ENCODE measurements at places on chromosomes 6 and 20.

GRCh38 chr6:156780102-156780641, 3.0 kb downstream of the ARID1B start:
- no peak for DNase-seq

GRCh38 chr6:108946695-108947094, 98.5 kb downstream of the ARMC2 start:
- DNase-seq: no peak

- no peak for DNase-seq
Measured at GRCh38 chr6:14291331-14291730, 173.8 kb downstream of the CD83 start.

- DNase-seq: no peak
Measured at GRCh38 chr6:12113190-12113577, 101.1 kb downstream of the HIVEP1 start.

- no peak for DNase-seq
Measured at GRCh38 chr6:128595544-128595943, 75.1 kb upstream of the PTPRK start.

- DNase-seq: no peak
Measured at GRCh38 chr6:77678048-77678447, 25.2 kb downstream of the MEI4 start.

DNA sequence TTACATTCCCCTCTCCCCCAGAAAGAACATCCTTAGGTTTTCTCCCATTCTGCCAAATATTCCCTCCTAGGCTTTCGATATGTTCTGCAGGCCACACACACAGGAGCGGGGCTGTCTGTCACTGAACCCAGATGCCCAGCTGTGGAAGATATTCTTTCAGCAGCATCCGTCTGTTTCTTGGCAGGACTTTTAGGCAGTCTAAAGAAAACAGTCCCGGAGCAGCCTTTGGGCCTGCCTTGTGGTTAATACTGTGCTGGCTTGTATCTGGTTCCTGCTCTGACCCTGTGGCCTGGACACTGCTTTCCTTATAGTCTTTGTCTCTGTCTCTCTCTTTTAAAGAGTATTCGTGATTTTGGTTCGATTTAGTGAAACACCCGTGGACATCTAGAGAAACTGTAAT, 94.6 kb upstream of the SUPT3H start:
- no peak for DNase-seq

GRCh38 chr6:15166121-15166520, 79.7 kb upstream of the JARID2 start:
- no peak for DNase-seq

DNA sequence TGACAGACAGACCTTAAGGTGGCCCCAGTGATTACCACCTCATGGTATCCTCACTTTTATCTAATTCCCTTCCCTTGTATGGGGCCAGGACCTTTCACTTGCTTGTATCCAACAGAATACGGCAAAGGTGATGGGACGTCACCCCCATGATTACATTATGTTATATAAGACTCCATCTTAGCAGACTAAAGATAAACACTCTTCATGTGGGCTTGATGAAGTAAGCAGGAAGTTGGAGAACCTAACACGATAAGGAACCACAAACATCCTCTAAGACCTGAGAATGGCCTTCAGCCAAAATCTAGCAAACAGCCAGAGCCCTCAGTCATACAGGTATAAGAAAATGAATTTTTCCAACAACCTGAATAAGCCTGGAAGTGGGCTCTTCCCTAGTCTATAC, 8.0 kb downstream of the SLC17A3 start:
- no peak for DNase-seq

DNA sequence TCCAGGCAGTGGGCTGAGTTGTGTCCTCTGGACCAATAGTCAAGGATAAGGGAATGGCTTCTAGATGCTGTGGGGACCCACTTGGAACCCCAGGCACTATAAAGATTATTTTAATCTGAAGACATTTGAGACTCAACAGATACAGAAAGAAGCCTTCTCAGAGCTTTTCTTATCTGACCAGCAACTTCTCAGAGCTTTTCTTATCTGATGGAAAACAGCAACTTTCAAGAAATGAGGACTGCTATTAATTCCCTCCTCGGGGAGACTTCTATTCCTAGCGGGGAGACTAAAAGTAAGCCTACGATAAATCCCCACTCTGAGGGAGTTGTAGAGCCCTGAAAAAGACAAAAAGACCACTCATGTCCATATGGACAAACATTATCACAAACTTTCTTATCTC, 160.5 kb downstream of the RNASET2 start:
- DNase-seq: no peak

GRCh38 chr6:6803180-6803977, 214.9 kb downstream of the LY86 start:
- DNase-seq: no peak

- no peak for DNase-seq
Measured at GRCh38 chr20:57317789-57318371, 11.7 kb upstream of the SPO11 start.

GRCh38 chr20:38645980-38646858, 44.6 kb downstream of the ARHGAP40 start:
- peak; percentile 86 for DNase-seq

DNA sequence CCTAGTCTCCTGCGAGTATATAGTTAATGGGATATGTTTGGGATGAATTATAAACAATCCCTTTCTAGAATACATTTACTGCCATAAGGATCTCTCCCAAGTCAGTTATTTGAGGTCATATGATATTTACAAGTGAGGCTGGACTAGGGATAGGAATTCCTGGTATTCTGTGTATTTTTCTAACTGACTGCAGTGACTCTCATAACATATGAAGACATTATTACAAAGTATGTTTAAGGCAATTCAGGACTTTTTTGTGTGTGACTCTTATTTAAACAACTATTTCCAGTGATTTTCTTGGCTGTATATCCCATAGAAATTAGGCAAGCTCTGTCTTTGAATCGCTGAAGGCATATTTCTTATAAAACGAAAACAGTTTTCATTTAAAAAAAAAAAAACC, 18.4 kb upstream of the TNFAIP3 start:
- no peak for DNase-seq

DNA sequence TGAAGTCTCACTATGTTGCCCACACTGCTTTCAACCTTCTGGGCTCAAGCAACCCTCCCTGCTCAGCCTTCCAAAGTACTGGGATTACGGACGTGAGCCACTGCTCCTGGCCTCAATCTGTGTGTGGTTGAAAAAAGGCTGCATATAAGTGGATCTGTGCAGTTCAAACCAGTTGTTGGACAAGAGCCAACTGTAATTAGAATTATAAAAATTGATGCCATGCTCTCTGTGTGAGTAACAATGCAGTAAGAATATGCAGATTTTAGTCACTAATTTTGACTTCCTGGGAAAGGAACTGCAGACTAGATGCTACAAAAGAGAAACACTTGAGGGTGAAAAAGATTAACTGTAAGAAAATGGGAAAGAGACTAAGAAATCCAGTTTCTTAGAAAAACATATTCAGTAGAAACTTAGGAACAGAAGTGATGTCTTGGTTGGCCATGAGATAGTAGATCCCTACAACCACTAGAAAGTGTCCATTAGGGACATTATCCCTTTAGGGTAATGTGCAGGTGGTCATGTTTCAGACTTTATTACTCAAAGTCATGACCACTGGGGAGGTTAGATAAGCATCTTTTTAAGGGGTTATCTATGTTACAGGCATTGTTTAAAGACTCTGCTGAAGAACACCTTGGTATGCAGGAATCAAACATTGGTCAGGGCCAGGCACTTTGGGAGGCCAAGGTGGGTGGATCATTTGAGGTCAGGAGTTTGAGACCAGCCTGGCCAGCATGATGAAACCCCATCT, 26.3 kb downstream of the ITCH start:
- DNase-seq: no peak

DNA sequence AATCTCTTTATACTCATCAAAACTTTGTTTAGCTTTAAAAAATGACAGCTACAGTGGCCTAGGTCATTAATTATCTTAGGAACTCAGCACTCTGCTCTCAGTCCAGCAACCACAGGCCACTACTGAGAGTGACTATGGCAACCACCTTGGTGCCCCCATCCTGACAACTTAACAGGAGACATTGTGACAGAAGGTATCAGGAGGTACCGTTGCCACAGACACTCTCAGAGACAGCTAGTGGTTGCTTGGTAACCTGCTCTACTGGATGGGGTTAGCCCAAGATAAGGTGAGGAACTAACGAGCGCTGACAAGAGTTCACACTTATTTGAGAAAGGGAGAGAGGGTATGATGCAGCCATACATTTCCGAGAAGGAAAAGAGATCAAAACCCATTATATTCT, 76.1 kb upstream of the TFAP2D start:
- DNase-seq: no peak

DNA sequence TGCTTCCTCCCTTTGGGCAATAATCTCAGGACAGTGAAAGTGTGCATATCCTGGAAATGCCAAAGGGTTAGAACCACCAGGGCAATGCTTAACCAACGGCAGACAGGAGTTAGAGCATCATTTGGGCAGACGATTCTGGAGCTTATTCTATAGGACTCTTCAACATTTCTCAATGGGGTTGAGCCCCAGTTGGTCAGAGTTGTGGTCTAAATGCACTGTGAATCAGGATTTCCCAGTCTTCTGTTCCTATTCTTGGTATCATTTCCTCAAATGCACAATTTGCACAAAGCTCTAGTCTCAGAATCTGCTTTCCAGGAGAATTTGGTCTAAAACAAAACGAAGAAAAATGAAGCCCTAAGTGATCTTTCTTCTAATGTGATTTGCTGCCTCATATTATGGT, 389.6 kb upstream of the JAG1 start:
- no peak for DNase-seq

GRCh38 chr6:121770943-121771342, 335.5 kb downstream of the GJA1 start:
- no peak for DNase-seq

GRCh38 chr6:2514965-2515543, 235.7 kb downstream of the MYLK4 start:
- no peak for DNase-seq

DNA sequence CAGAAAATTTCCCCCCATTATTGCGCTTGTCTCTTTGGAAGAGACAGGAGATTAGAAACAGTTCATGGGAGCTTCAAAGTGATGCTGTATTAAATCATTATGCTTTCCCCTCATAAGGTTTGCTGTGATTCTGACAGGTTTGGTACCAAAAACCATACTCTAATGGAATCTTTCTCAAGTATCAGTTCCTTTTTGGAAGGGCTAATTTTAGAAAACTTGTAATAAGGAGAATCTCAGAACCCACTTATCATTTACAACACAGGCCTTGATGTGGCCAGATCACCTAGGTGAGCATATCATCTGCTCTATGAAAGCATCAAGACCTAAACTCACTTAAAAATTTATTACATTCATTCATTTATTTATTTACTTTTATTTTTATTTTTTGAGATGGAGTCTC, 51.2 kb downstream of the TP53INP2 start:
- DNase-seq: no peak

Measured in activated naive CD4-positive, alpha-beta T cell (primary cell).